NCI-H226 (cell line): ENCODE measurements at places on chromosomes 12 and 14.

DNA sequence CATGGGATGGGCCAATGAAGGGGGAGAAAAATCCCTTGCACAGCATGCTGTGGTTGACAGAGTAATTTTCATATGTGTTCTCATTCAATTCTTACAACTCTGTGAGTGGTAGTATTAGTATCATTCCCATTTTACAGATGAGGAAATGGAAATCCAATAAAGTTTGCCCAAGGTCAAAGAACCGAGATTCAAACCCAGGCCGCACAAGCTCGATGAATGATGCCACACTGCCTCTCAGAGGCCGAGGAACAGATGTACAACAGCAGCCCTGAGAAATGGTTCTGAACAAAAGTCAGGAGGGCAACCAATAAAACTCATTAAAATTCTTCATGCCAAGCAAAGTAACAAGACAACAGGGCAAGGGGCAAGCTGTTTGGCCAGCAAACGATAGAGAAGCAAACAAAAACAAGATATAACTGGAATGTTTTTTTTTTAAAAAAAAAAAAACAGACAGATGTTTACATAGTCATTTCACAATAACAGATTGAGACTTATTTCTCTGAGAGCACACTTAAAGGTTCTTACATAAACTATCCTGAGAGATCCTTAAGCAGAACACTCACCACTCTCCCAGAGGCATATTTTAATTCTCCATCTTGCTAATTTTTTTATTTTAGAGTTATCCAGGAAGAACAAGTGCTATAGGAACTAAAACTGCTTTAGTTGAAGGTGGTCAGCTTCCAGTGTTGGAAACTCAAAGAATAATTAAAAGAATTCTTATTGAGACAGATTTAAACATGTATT is 85.8 kb downstream of the EXOC5 start:
- DNase-seq: no peak

GRCh38 chr12:101564912-101565311 is 29.9 kb upstream of the MYBPC1 start:
- DNase-seq: no peak

DNA sequence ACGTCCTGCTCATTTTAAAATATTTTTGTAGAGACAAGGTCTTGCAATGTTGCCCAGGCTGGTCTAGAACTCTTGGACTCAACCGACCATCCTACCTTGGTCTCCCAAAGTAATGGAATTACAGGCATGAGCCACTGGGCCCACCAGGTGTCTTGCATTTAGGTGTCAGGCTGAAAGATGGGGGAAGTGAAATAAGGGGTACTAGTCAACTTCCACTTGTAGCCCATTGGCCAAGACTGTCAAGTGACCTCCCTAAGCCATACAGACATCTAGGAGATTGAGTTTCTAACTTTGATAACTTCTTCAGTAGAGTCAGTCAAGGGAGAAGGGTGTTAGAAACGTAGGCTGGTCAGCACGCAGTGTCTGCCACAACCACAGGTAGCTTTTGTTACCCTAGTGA is 32.0 kb downstream of the ARF6 start:
- DNase-seq: no peak

DNA sequence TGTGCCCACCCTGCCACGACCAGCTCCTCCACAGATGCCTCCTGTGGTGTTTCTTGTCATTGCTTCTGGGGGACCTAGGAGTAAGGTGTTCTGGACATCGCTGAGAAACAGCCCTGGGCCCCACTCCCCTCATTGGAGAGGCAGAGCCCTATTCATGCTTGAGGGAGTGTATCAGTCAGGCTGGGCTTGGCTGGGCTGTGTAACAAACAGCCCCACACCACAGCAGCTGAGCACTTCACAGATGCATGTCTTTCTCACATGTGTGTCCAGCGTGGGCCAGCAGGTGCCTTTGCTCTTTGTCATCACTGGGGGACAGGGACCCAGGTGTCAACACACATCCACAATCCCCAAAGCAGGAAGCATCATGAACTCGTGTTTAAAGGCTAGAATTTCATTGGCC is 65.1 kb upstream of the FBRSL1 start:
- DNase-seq: no peak

- DNase-seq: no peak
Measured at GRCh38 chr14:39267608-39268005, 33.9 kb downstream of the MIA2 start.

DNA sequence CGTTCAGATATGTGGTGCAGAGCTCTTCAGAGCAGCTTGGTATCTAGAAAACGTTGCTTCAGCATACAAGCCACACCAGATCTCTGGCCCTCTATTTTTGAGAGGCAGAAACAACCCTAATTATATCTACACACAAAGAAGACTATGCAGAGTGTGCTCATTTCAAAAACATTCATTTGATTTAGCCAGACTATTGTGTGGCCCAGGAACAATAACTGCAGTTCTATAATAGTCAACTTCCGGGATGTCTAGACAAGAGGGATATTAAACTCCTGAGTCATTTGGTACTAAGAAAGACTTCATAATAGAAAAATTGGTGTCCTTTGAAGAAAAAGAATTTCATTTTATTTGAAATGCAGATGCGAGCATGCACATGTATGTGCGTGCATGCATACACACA is 153.8 kb downstream of the PELI2 start:
- DNase-seq: no peak

- DNase-seq: peak; percentile 25
Measured at GRCh38 chr14:31792726-31793125, 231.5 kb downstream of the NUBPL start.

DNA sequence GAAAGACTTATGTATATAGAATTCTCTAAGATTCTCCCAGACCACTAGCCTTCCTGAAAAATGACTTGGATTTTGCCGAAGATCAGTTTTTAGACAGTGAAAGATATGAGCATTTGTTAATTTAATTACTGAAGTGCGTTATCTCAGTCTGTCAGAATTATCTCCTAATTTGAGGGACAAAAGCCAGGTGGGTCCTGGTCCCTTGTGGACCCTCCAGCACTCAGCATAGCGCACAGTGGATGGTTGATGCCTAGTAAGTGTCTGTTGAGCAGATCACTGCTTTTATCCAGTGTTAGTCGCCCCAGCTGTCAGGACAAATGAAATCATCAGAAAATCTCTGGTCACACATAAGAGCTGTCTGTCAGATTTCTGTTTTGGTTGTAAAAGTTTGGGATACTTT is 80.4 kb downstream of the EML1 start:
- DNase-seq: no peak

DNA sequence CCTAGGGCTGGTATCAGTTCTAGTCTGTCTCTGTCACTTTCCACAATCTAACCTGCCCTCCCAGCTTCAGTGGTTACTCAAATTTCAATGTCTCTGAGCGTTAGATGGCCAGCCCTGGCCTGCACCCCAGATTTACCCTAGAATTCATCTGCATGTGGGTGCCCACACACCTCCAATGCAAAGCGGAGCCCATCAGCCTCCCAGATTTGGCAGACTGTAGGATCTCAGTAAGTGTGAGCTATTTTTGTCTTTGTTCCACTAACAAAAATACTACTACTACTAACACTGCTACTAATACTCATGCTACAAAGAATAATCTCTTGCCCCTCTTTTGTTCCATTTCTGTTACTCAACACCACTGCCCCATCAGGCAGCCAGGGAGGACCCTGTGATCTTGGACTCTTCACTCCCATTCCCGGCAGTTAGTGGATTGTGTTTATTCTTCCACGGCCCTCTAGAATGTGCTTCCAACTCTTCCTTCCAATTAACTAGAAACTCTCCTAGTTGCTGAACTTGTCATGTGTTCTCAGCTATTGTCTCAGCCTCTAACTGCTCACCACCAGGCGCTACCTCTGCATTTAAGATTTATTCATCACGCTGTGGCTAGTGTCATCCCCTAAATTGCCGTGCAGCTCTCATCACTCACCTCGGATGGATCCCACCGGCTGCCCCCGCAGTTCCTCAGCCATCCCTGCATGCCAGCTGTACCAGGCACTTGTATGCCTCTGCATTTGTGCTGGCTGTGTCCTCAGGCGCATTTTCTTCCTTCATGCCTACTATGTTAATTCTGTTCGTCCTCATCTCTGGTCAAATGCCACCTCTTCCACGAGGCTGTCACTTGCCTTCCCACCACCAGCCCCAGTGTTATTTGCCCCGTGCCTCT is 150.6 kb upstream of the HIF1A start:
- no peak for DNase-seq

DNA sequence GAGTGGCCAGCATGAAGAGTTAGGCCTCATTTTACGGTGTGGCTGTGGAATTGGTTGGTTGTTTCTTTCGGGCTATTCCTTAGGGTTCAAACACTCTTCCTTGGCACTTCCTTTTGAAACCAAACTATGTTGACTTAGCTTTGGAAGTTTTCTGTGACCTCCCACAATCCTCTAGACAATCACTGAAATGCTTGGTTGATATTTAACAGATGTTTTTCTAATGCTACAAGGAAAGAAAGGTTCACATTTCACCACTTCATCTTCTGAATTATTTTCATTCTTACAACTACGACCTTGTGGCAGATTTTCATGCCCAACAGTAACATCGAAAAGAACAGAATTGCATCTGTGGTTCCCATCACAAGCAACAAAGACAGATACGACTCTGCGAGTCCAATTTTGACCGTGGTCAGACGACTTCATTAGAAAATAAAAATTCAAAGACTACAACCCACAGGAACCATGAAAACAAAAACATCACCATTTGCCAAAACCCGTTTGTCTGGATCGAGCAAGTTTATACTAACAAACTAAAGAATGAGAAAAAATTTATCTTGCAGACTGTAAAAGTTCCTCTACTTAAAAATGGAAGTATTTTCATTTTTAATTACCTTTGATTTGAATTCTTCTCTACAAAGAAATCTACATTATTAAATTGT is 16.9 kb downstream of the PRKAB1 start:
- no peak for DNase-seq

- DNase-seq: no peak
Measured at GRCh38 chr14:24260026-24260779, 2.8 kb downstream of the TGM1 start.

DNA sequence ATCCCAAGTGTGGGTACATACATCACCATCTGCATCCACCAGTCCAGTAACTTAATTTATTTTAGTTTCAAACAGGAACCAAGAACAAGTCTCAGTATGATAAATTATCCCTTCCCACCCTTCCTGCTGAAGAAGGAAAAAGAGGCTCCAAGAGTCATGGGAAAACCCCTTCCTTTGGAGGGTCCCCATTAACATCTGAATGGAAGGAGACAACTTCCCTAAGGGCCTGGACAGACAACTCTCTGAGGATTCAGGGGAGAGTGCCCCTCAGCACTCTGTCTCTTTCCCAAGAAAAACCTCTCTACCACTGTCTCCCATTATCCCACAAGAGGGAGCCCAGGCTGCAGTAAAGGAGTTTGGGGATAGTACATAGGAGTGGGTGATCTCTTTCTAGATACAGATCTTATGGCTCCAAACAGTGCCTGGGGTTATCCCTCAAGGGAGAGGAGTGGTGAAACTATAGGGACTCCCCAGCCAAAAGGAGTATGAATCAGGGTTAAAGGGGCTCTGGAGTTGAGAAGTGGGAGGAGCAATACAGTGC is 6.2 kb downstream of the WNT10B start:
- DNase-seq: no peak

DNA sequence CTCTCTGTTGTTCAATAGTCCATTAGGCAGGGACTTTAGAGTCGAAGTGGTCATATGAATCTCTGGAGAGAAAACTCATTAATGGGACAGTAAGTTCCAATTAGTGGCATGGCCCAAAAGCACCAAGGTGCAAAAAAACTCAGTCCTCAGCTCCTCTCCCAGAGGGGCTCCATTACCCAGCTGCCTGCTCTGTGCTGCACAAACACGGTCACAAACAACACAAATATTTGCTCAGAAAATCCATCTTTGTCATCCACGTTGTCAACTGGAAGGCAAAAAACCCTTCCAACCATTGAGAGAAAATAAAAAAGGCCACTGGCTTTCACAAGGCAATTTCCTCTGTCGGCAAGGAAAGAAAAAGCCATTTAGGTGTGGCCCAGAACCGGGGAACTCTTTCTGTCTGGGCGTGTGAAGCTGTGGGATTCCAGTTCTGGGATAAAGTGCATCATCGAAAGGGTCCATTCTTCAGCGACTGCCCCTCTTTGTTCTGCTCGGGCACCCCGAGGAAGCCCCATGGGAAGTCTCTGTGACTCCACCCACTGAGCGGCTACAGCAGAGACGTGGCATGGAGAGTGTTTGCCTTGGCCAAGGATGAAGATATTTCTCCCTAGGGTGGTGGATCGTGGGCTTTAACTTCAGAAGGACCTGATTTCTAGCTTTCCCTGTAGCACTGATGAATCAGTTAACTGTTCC is 137.6 kb downstream of the VRK1 start:
- no peak for DNase-seq

DNA sequence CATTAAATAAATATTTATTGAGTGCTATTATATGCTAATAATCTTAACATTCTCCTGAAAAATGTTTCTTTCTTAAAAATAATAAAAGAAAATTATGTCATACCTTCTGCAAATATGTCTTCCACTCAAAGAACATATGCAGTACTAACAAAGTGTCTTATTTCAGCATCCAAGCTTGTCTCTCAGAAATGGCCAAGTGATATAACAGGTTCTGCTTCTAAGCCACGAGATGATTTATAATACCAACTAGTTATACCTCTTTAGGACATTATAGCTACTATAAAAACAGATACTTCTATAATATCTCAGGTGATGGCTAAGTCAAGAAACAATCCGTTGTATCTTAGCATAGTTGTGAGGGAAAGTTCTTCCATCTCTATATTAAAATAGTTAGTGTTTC is 128.1 kb upstream of the ARID2 start:
- no peak for DNase-seq

GRCh38 chr12:110046451-110047187 is 1.7 kb downstream of the C12orf76 start:
- no peak for DNase-seq
